Activated CD4-positive, alpha-beta T cell treated with anti-CD3 and anti-CD28 coated beads for 36 hours (primary cell): ENCODE measurements at places on chromosomes 6 and 20.

- DNase-seq = no peak
Measured at GRCh38 chr6:159601211-159601610, 91.8 kb downstream of the SOD2 start.

- DNase-seq = no peak
Measured at GRCh38 chr6:151236668-151237401, 2.9 kb upstream of the AKAP12 start.

DNA sequence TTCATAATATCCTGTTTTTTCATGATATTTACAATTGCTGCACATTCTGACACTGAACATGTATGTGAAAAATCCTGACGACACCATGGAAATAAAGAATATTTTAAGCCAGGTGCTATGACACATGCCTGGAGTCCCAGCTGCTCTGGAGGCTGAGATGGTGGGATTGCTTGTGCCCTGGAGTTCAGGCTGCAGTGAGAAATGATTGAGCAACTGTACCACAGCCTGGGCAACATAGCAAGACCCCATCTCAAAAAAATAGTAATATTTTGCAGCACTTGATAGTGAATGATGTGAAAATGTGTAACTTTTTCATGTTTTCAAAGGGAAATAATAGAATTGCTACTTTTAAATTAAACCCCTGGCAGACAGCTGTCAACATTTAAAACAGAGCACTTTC is 137.1 kb downstream of the ADGRG6 start:
- no peak for DNase-seq

DNA sequence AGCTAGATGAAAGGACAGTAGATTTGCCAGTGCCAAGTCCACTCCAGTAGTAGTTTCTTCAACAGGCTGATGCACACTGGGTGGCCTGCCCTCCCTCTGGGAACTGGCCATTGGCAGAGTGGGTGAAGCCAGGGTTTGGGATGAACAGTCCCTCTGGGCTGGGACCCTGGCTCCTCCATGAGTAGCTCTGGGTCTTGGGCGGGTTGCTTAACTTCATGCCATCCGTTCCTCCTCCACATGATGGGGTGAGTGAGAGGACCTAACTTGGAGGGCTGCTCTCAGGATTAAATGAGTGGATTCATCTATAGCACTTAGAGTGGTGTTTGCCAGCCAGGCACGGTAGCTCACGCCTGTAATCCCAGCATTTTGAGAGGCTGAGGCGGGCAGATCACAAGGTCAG is 47.2 kb downstream of the PLAGL2 start:
- no peak for DNase-seq

GRCh38 chr6:168624540-168624939 is 183.6 kb downstream of the SMOC2 start:
- no peak for DNase-seq

DNA sequence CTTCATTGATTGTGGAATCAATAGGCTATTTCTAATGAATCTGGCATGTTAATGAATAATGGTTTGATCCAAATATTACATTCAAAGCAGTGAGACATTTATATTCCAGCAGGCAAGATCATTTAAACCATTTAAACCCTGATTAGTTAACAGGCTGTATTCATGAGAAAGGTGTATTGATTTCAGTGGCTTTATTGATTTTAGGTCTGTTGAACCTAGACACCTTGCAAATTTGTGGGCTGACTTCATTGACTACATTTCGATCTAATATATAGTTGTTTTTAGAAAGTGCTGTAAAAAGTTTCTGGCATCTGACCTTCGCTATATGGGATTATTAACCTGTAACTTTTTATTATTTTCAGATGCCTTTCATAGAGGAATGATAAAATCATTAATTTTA is 900.1 kb upstream of the CITED2 start:
- DNase-seq = no peak

DNA sequence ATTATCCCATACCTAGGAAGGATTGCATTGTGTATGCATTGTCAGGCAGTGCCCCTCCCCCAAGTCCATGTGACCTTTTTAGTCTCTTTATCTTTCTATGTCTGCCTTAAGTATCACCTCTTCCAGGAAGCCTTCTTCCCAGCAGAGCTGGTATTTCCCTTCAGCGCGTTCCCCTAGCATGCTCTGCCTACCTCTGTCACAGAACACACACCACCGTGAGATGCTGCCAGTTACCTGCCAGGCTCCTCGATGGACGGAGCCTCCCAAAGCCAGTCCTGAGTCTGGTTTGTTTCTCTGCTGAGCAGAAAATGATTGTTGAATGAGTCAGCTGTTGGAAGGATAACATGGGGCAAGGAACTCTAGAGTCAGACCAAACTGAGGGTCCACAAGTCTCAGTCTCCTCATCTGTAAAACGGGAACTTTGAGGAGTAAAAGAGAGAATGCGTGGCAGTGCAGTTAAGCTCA is 11.3 kb upstream of the ZNF335 start:
- DNase-seq = no peak

DNA sequence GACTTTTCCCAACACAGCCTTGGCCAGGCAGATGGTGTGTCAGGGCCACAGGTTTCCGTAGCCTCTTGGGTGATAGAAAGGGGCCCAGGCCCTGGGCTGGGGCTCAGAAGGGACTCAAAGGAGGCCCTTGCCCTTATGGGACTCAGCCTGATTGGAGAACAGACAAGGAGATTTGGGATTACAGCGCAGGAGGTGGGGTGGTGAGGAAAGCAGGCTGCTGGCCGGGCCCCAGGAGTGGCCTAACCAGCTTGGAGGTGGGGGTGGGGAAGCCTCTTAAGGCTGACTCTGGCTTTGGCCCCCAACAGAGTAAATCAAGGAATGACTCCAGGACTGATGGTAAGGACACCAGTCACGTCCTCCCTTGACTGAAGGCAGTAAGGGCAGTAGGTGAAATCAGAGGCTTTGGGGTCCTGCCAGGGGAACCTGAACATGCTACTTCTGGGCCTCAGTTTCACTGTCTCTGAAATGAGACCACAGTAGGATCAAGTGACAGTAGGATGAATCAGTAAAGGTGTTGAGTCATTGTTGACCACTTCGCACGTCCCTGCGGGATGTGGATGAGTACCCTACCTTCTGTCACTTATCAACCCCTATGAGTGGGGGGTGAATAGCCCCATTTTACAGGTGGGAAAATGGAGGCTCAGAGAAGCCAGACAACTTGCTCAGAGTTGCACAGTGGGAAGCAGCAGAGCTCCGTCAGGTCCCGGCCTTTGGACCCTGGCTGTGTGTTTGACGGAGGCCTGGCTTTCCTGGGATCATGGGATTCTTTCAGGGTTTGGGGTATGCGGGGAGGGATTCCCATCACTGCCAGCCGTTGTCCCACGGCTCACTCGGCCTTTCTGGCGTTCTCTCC is 4.5 kb downstream of the SNAI1 start:
- DNase-seq = no peak
